CD14-positive monocyte (primary cell): ENCODE measurements at places on chromosomes 5 and 9. TPM values are rescaled to one million over a fixed set of nuclear protein-coding genes. Genes with fewer than 3 reads are reported as not detected.

AQP7 gene
- polyA plus RNA-seq = not detected

CCL21 gene
- polyA plus RNA-seq = not detected

CAMK2A gene
- polyA plus RNA-seq = not detected

MYOT gene
- polyA plus RNA-seq = not detected

C6 gene
- polyA plus RNA-seq = not detected

CNTLN gene
- polyA plus RNA-seq = 2.2 TPM

ACOT12 gene
- not detected for polyA plus RNA-seq

IL7R gene
- 1.9 TPM for polyA plus RNA-seq
